ENCODE measurements at places on chromosomes 5 and 9.

GRCh38 chr5:176732736-176733405 is 77.5 kb upstream of the UNC5A start:
- DNase-seq, result no peak

GRCh38 chr5:135942202-135942771 is 12.5 kb downstream of the LECT2 start:
- no peak for DNase-seq

DNA sequence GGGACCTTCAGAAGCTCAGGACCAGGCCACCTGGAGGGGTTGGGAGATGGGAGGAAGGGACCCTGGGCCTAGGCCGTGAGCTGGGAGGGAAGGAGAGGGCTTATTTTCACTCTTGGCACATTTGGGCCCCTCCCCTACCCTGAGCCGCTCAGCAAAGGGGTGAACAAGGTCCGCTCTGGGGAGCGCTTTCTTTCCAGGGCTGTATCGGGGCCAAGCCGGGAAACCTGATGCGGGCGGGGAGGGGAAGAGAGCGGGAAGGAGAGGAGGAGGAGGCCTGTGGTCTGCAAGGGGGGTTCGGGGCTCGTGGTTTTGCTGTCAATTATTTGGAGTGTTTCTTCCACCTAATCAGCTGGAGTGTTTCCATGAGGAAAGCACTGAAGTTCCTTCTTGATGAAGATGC is 62.7 kb upstream of the RXRA start:
- no peak for DNase-seq

DNA sequence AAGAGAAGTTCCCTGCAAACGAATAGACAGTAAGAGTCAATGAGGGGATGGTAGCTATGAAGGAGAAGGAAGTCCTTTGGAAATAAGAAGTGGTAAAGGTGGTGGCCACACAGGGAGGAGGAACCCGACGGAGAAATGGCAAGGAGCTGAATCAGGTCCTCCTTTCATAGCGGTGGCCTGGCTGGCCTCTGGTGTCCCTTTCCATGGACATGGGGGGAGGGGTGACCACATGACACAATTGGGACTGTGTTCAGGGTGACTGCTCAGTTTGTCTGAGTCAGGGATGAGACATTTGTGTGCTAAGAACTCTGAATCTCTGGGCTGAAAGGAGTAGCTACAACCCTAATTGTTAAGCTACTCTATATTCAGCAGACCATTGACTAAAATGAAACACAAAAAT is 28.7 kb upstream of the TIMD4 start:
- DNase-seq, result no peak

- no peak for DNase-seq
These were observed 181.2 kb upstream of the ADRA1B start for GRCh38 chr5:159735036-159735435.

Data from glomerular endothelial cell (primary cell).